ENCODE measurements at places on chromosomes 7 and 10.

- no peak for DNase-seq
Observed at GRCh38 chr10:45255706-45256105, 59.7 kb downstream of the OR13A1 start.

- DNase-seq: no peak
Observed at GRCh38 chr10:28127881-28128280, 129.0 kb upstream of the ODAD2 start.

DNA sequence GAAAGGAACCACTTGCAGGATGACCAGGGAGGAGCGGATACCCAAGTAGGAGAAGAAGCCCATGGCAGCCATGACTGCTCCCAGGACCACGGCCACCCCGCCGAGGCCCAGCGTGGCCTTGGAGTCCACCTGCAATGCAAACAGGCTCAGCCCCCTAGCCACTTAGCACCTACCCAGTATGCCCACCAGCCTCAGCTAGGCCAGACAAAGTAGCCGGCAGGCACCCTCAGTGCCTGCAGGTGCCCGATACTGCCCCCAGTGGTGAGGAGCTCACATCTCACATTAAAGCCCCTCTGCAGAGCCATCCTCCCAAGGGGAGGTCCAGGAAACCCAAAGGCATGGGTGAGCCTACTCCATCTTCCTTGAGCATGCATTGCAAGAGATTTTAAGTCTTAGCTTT, 6.6 kb downstream of the NPC1L1 start:
- DNase-seq: no peak

GRCh38 chr10:112517451-112517862, 70.4 kb downstream of the VTI1A start:
- DNase-seq: no peak

- no peak for DNase-seq
Observed at GRCh38 chr7:88670536-88670935, 89.0 kb upstream of the ZNF804B start.

DNA sequence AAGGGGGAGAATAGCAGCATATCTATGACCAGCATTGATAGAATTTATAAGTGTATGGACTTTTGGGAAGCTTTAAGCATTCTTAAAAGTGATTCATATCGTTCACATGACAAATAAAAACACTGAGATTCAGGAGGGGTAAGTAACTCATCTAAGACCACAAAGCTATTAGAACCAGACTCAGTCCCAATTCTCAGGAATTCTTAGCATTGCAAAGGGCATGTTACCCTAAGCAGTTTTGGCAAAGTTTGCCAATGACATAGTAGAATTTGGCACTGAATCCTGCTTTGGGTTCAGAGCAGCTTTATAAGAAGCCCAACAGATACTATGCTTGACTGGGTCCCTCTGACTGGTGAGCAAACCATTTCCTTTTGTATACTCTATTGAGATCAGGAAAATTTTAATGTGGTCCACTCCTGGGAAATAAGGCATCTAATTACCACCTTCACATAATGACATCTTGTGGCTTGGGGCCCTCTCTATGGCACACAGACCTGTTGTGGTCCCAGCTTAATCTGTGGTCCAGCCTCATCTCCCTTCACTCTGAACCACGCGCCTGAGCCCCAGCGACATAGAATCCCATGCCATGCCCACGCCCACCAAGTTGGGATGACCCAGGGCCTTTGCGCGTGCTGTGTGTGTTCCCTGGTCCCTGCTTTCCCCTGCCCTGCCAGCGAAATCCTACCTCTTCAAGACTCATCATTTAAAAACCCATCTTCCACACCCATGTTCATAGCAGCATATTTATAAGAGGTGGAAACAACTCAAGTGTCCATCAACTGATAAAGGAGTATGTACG, 37.5 kb upstream of the DOCK1 start:
- no peak for DNase-seq

GRCh38 chr7:83836028-83836427, 187.1 kb upstream of the SEMA3E start:
- no peak for DNase-seq

DNA sequence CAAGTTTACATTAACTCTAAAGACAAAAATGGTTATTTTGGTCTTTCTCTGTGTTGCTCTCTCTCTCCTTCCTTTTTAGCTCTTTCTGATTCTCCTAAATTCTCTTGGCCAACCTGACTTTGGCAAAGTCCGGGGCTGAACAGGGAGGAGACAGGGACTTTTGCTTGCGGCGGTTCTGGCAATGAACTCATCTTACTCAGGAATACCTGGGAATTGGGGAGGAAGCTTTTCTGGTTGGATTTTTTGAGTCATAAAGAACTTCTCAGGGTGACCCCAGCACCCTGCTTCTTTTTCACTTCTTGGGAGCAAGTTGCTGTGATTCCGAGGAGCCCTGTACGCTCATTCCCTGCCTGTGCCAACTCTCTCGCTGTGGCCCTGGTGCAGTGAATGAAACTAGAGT, 16.0 kb downstream of the GATA3 start:
- DNase-seq: no peak

DNA sequence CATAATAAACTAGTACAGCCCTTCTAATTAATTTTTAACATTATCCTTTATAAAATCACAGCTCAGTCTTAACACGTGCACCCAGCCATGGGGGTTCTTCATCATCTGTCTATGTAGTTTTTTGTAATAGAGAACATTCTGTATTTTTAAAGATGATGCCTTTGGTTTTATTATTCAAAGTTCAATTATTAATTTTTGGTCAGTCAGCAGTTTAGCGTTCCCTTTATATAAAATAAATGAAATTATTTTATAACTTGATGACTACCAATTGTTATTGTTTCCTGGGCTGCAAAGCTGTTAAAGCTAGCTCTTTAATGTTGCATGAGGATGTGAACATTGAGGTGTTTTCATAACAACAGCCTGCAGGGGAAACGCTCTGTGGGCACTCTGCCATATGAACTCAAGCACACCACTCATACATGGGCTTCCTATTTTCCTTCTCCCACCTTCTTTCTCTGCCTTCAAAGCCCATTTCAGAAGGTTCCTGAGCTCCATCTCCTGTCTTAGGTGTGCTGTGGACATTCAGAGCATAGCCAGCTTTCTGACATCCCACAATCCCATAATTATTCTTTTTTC, 172.0 kb upstream of the YAE1 start:
- no peak for DNase-seq

- DNase-seq: no peak
Observed at GRCh38 chr10:569961-570627, 119.4 kb downstream of the DIP2C start.

DNA sequence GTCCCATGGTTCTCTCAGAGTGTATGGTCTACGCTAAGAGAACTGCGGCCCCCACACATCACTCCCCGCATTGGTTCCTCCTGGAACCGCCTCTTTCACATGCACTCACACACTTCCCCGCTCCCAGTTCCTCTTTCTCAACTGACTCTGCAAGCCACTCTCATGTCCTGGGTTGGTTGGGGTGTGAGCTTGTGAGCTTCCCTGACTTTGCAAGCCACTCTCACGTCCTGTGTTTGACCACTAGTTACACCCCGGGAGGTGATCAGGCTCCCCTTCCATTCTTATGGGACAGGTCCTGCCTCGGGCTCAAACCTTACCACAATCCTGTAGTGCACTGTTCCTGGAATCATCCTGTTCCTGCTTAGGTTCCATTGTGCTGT, 105.0 kb downstream of the TRIM24 start:
- DNase-seq: no peak

DNA sequence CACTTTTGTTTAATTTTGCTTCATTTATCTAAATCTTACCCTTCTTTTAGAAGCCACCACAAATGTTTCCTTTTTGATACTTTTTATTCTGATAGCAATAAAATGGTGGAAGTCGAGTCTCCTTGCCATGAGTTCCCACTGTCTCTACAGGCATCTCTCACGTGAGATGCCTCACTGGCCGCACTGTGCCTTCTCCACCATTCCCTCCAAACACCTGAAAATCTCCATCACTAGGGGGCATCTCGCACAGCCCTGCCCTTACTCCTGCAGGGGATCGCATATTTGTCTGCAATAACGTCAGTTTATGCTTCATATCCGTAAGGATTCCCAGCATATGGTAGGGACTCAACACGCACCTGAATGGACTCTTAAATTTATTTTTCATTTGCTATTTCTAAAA, 56.3 kb upstream of the NCAPG2 start:
- DNase-seq: no peak

DNA sequence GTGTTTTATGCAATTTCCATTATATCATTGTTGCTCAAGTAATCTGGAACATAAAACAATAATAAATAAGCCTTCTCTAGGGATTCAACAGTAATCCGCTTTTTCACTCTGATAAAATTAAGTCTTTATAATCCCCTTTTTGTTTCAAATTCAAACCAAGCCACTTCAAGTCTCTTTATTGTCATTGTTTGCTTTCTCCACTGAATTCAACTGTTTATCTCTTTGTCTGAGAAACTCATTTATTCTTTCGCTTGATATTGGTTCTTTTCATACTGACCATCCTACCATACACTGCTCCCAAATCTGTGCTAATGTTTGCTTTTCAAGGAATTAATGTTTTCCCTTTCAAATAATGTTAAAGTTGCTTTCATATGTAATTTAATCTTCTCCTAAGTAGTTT, 550.4 kb upstream of the PCDH15 start:
- no peak for DNase-seq

DNA sequence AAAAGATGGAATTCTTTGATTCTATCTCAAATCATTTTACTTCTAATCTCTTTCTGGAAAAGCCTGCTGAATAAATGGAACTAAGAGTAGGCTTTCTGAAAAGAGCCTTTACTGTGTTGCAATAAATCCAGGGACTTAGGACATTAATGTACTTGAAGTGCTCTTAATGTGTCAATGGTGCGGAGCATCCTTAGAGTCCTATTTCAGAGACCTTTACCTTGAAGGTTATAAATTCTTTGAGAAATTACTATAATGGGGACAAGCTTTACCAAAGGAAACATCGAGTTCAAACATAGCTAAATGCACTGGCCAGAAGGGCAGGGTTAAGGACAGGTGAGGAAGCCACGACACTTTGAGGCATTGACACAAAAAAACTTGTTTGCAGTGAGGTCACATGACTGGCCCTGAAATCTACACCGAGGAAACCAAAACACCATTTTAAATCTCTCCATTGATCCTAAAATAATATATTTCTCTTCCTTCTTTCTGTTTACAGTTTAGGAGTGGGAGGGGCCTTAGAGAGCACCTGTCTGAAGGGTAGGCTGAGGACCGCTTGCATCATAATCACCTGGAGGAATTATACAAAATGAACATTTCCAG, 48.1 kb upstream of the EXOC6 start:
- DNase-seq: no peak

GRCh38 chr10:101388676-101389276, 34.8 kb downstream of the BTRC start:
- DNase-seq: no peak

GRCh38 chr10:103666087-103666761, 172.7 kb downstream of the NEURL1 start:
- DNase-seq: no peak

DNA sequence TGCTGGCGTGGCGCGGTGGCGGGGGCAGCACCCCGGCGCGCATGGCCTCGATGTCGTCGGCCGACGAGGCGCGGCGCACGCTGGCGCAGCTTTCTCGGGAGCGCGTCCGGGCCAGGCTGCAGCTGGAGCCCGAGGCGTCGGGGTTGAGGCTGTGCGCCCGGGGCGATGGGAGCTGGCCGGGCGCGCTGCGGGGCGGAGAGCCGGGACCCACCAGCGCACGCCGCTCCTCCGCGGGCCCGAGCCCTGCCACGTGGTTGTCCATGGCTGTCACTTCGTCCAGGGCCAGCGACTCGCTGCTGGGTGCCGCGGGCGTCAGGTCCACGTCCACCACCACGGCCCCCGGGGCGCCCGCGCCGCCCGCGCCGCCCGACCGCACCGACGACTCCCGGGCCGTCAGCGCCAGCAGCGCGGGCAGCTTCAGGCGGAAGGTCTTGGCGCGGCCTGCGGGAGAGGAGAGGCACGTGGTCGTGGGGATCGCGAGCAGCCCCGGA, 20.0 kb downstream of the KCNH2 start:
- DNase-seq: no peak

- no peak for DNase-seq
Observed at GRCh38 chr7:139875821-139876241, 46.8 kb downstream of the TBXAS1 start.

- DNase-seq: no peak
Observed at GRCh38 chr7:111654343-111654742, 92.1 kb upstream of the IMMP2L start.

DNA sequence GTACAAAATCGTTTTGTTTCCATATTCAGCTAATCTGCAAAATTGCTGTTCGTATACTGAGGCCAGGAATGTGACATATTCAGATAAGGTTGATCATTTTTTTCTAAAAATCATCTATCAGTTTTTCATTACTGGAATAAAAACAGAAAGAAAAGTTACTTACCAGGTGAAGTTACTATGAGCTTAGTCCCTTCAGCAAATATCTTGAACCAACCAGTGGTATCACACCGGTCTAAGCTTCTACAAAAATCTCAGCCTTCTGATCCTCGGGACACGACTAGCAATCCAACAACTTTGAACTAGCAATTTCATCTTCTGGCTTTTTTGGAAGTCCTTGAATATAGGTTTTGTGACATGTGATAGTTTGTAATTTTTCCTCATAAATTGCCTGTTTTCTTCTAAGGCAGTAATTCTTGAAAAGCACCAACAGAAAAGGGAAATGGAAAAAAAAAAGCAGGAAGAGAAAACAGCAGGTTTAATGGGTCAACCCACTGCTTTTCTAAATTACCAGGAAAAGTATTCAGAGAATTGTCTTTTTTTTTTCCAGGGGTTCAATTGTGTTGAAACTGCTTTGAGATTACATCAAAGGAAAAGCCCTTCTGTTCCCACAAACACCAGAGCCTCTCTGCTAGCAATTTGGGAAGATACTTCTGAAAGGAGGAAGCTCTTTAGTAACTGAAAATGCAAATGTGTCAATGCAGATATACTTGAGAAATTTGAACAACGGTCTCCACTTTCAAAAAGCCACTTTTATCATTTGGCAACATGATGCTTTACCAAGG, 2.9 kb upstream of the TARP start:
- no peak for DNase-seq

DNA sequence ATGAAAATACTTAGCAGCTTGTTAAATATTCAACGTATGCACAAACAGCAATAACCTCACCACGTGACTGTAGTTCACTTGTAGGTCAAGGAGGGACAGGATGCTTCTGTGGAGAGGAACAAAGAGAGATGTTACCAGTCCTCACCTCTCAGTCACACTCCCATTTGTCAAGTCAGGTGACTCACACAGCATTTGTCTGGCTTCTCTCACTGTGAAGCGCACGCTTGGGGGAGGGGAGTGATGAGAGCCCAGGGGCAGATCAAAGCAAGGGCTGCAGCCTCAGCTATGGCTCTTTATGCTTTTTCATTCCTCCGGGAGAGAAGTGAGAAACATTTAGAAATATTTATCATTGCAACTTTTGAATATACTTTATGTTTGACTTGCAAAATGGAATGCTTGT, 2.9 kb upstream of the RBM20 start:
- DNase-seq: no peak

GRCh38 chr10:125127986-125128385, 32.4 kb downstream of the CTBP2 start:
- no peak for DNase-seq

DNA sequence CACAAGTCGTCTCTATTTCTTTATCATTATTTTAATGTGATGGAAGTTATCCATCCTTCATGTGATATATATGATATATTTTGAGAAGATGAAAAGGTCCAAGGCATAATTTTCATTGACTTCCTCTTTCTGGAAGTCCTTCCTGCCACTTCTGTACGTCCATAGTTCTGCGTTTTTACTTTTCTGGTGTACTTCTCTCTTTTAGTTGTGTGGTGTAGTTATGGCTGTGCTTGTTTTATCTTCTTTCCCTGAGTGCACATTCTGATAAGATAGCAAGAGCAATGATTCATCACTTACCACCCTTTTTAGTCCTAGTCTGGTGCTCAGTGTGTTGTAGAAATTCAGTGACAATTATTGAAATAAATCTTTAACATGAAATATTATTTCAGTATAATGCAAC, 231.3 kb upstream of the FERD3L start:
- DNase-seq: no peak

- DNase-seq: no peak
Observed at GRCh38 chr7:32253299-32253698, 183.1 kb upstream of the PDE1C start.
